ENCODE measurements at places on chromosomes 13 and 19. TPM values are rescaled to one million over a fixed set of nuclear protein-coding genes. Genes with fewer than 3 reads are reported as not detected.

The CD209 gene
- 10.6 TPM for total RNA-seq

- no peak for DNase-seq
- H3K27ac ChIP-seq = no peak overlapping the region
- H3K4me1 ChIP-seq = peaks cover 7% of the 10 kb centered on the region
- no peaks in the 10 kb centered on the region for H3K27me3 ChIP-seq
These were observed 180.8 kb upstream of the RFC3 start for GRCh38 chr13:33636955-33637670.

- DNase-seq = no peak
- H3K36me3 ChIP-seq = peaks cover 25% of the 10 kb centered on the region
- no peak overlapping the region for H3K27ac ChIP-seq
- no peak overlapping the region for H3K4me3 ChIP-seq
- H3K27me3 ChIP-seq = no peaks in the 10 kb centered on the region
These were observed 107.2 kb upstream of the MLNR start for GRCh38 chr13:49112782-49113525.

DNA sequence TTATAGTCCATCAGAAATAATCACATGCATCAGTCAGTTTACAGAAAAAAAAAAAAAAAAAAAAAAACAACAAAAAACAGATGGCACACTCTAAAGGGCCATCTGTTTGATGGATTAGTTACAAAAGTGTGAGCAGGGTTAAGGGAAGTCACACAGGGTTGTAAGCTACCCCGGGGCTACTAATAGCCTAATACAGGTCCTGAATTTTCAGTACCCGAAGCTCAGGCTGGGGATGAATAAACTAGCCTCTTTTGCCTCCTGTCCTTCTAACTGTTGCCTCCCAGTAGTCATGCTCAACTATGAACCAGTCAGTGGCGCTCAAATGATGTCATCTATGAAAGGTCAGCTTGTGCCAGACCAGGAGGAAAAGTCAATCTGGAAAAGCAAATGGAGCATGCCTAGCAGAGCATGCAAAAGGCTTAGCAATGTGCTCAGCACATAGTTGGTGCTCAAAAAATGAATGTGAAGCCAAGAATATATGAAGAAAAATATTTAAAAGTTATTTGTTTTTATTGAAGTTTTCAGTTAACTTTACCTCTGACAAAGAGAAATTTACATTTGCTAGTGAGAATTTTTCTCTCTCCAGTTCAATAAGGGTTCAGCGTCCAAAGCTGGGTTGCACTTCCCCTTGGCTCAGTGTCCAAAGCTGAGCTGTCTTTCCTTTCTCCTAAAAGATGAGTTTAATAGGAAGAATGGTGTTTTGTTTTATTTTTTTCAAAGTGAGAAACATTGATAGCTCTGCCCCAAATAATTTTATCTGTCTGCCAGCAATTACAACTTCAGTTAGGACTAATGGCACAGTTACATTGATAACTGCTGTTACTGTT, 30.8 kb upstream of the LRCH1 start:
- H3K4me1 ChIP-seq = no peaks in the 10 kb centered on the region
- H3K27me3 ChIP-seq = no peaks in the 10 kb centered on the region
- no peak overlapping the region for H3K27ac ChIP-seq

DNA sequence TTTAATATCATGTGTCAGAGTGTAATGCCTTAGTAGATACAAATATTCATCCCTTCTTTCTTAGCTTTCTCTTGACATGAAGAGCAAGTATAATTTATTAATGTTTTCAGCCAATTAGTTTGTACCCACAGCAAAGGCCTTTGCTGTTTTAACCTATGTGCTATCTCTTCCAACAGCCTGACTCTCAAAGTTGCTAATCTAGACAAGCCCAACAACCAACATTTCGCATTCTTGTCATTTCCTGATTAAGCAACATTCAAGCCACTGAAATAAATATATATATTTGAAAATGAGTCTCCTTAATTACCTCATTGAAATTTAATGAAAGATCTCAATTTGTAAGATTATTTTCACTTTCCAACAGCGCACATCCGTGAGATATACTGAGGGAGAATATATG, 18.5 kb downstream of the EPSTI1 start:
- H3K27ac ChIP-seq = no peak overlapping the region
- H3K36me3 ChIP-seq = no peaks in the 10 kb centered on the region
- H3K27me3 ChIP-seq = no peaks in the 10 kb centered on the region
- DNase-seq = no peak
- H3K4me1 ChIP-seq = peaks cover 15% of the 10 kb centered on the region

All from upper lobe of right lung (tissue), 1 donor.